ENCODE measurements at places on chromosomes 3 and 15. TPM values are rescaled to one million over a fixed set of nuclear protein-coding genes. Genes with fewer than 3 reads are reported as not detected.

DNA sequence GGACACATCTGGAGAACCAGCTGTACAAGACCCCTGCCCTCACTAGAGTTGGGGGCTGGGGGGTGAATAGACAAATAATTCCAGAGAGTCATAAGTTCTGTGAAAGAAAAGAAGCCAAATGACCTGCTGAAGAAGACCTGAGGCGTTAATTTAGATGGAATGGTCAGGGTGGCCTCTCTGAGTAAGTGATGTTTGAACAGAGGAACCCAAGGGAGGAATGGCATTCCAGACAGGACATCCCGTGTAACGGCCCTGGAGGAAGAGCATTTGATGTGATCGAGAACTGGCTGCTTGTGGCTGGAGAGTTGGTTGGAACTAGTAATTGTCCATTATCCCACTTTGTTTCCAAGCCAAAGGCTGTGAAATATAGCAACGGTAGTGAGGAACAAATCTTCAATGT is 1.7 kb downstream of the NR2C2 start:
- peaks cover 27% of the 10 kb centered on the region for H3K36me3 ChIP-seq
- H3K27ac ChIP-seq = no peak overlapping the region
- H3K4me3 ChIP-seq = peak overlapping the region; percentile 96
- DNase-seq = no peak
- H3K27me3 ChIP-seq = no peaks in the 10 kb centered on the region

DNA sequence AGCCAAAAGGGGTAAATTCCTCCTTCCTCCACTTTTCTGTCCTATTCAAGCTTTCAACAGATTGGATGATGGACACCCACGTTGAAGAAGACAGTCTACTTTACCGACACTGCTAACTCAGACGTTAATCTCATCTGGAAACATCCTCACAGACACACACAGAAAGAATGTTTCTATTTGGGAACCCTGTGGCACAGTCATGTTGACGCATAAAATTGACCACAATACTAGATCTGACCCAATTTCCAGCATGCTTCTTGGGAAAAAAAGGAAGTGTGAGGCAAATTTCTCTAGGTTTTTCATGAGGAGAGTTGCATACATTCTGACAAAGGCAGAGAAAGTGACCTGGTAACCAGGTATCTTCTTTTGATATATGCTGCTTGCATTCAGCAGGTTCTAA is 594.1 kb downstream of the FGF12 start:
- no peak for DNase-seq
- H3K27ac ChIP-seq = no peak overlapping the region
- no peaks in the 10 kb centered on the region for H3K4me1 ChIP-seq
- H3K36me3 ChIP-seq = no peaks in the 10 kb centered on the region

- H3K4me1 ChIP-seq = peaks cover 71% of the 10 kb centered on the region
- H3K4me3 ChIP-seq = peak overlapping the region; percentile 64
- H3K27ac ChIP-seq = no peak overlapping the region
- peaks cover 6% of the 10 kb centered on the region for H3K36me3 ChIP-seq
- peaks cover 15% of the 10 kb centered on the region for H3K27me3 ChIP-seq
Observed at GRCh38 chr15:40441565-40442531, 1.1 kb downstream of the BAHD1 start.

The PRR23A gene
- not detected for total RNA-seq

The GOLGA6A gene
- total RNA-seq = 0.16 TPM

The PRRT3 gene
- 6.3 TPM for total RNA-seq

- H3K4me3 ChIP-seq = no peak overlapping the region
- DNase-seq = no peak
- H3K36me3 ChIP-seq = peaks cover 55% of the 10 kb centered on the region
- H3K4me1 ChIP-seq = peaks cover 5% of the 10 kb centered on the region
- H3K27me3 ChIP-seq = no peaks in the 10 kb centered on the region
Observed at GRCh38 chr3:167694121-167694520, 40.4 kb upstream of the WDR49 start.
